ENCODE measurements at places on chromosomes 1 and 21.

DNA sequence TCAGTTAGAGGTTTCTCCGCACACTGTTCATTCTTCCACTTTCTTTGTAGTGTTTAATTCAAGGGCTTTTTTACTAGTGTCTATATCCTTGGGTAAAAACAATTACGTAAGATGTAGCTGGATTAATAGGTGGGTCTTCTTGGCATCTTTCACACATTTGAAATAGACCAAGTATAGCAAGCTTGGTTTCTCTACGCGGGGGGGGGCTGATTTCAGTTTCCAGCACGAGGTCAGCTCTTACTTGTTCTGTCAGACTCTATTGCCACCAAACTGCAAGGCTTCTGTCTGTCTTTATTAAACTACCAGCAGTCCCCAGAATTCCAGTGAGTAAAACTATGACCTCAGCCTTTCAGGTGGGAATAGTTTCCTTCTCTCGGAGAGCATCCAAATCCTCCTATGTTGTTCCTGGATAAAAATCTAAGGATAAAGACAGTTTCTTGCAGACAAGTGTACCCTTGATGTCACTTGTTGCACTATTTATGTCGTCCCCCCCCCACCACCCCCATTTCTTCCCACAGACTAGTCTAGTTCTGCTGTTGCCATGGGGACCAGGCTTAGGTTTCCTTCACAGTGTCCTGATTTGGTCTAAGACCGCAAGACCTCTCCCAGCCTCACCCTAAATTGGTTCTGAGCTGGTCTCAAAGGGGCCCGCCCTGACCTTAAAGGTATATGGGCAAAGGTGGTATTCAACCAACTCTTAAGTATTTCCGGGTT is 17.0 kb downstream of the SPATA46 start:
- no peak for DNase-seq

DNA sequence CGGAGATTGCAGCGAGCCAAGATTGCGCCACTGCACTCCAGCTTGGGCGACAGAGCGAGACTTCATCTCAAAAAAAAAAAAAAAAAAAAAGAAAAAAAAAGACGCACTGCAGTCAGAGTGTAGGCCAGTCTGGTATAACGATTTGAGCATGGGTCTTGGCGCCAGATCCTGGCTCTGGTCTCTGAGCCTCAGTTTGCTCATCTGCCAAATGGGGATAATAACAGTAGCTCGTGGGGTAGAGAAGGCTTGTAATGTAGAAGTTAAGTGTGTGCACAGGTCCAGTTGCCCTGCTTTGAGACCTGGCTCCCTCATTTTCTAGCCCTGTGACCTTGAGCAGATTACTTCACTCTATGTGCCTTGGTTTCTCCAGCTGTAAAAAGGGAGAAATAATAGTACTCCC is 26.3 kb upstream of the GRHL3 start:
- no peak for DNase-seq

DNA sequence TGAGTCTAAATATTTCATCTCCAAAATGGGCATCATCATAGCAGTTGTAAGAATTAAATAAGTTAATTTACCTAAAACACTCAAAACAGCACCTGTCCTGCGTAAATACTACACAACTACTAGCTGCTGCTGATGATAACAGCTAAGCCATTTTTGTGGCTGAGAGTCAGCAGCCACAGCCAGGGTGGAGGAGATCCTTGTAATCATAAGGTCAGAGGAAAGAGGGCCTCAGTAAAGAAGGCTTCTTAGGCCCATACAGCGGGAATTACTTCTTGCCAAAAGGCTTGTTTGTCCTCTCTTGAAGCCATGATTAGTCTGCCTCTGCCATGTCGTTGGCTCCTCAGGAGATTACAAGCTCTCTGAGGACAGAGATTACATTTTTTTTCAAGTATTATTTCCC is 245.0 kb downstream of the FGGY start:
- no peak for DNase-seq

DNA sequence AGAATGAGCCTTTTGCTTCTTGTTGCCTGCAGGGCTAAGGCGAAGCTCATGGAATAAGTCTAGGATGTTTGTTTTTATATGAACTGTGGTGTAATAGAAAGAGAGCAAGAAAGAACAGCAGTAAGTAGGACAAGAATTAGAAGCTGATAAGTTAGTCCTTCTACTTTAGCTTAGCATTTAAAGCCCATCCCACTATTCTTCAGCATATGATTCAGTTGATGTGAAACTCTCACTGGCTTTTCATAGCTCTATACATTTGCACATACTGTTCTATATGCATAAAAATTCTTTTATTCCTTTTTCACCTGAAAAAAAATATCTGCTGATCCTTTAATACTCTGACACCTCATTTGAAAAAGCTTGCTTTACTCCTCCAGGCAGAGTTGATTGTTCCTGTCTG is 712.0 kb downstream of the USP25 start:
- DNase-seq: no peak

GRCh38 chr1:111813440-111814304 is 58.0 kb downstream of the DDX20 start:
- DNase-seq: no peak

DNA sequence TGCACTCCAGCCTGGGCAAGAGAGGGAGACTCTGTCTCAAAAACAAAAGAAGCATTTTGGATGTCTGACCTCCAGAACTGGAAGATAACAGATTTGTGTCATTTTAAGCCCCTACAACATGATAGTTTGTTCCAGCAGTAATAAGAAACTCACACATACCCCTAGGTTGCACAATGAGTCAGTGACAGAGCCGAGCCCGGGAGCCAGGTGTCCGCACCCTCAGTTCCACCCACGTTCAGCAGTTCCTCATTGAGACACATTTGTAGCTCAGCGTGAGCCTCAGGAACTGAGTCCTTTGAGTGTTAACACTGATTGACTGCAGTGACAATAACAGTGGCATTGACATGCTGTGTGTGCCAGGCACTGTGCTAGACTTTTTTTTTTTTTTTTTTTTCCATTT is 19.8 kb downstream of the LRRC38 start:
- no peak for DNase-seq

DNA sequence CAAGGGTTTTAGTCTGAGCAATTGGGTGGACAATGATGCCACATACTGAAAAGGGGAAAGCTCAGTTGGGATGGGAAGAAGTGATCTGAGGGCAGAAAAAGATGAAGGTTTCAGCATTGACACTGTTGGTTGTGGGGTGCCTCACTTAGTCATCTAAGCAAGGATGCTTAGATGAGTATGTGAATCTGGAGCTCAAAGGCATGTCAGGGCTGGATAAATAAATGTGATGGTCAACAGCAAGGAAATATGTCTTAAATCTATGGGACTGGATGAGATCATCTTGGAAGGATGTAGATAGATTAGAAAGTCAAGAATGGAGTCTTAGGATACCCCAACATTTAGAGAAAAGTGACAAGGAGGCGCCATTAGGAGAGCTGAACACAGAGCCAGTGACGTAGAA is 114.6 kb downstream of the ZBTB18 start:
- DNase-seq: no peak

All from CD4-positive, alpha-beta memory T cell (primary cell).